Mesenchymal stem cell (in vitro differentiated cells and primary cell): ENCODE measurements at places on chromosomes 12 and 14.

GRCh38 chr12:49553512-49554088 is 14.3 kb downstream of the MCRS1 start:
- H3K4me3 ChIP-seq, result no peak overlapping the region
- peaks cover 10% of the 10 kb centered on the region for H3K4me1 ChIP-seq
- peaks cover 31% of the 10 kb centered on the region for H3K36me3 ChIP-seq
- peak; percentile 17 for DNase-seq
- no peak overlapping the region for H3K27ac ChIP-seq

DNA sequence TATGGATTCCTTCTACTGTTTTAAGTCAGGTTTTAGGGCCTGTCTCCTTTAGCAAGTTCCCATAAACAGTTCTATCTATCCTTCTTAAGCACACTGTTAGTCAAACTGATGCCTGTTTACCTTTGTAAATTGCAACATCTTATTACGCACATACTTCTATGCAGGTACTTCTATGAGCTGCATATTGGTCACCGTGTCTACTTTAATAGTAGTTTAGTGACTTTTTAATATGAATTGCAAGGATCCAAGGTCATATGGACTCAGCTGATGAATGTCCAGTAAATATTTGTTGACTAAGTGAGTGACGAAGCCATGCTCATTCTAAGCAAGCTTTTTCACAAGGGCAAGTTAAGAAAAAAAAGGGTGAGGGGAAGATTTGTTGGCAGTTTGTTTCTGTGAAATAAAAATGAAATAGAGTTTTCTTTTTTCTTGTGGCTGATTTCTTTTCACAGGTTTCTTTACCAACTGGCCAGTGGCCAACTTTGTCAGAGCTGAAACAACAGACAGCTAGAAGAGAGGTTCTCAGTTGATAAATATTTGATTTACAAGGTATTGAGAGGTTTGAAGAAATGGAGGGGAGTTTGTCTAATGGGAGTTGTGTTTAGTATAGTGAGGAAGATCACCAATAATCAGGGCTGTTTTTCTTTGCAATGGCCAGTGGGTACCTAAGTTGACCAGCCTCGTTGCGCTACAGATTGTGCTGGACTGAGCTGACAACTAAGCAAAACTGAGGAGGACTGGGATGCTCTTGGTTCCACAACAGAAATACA is 141.1 kb downstream of the SLC15A5 start:
- no peaks in the 10 kb centered on the region for H3K4me1 ChIP-seq
- H3K27ac ChIP-seq, result no peak overlapping the region
- H3K27me3 ChIP-seq, result no peaks in the 10 kb centered on the region
- no peaks in the 10 kb centered on the region for H3K36me3 ChIP-seq

- H3K27ac ChIP-seq, result no peak overlapping the region
- H3K4me1 ChIP-seq, result peaks cover 2% of the 10 kb centered on the region
- no peak overlapping the region for H3K4me3 ChIP-seq
- peaks cover 9% of the 10 kb centered on the region for H3K36me3 ChIP-seq
- no peaks in the 10 kb centered on the region for H3K27me3 ChIP-seq
Observed at GRCh38 chr14:39005044-39005880, 97.8 kb downstream of the SEC23A start.

DNA sequence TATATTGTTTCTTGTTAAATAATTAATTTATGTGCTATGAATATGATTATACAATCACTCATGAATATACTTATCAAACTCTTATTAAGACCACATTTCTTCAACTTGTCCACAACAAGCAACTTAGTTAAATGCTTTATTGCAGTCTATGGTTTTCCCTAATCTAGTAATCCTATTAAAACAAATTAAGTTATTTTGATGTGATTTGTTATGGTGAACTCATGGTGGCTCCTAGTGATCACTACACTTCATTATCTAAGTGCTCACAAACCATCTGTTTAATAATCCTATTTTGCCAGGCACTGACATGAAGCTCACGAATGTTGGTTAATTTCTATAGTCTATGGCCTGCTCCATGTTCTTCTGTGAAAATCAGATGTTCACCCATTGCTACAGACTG is 42.9 kb downstream of the INSM2 start:
- no peaks in the 10 kb centered on the region for H3K27me3 ChIP-seq
- H3K27ac ChIP-seq, result no peak overlapping the region
- H3K4me1 ChIP-seq, result no peaks in the 10 kb centered on the region

DNA sequence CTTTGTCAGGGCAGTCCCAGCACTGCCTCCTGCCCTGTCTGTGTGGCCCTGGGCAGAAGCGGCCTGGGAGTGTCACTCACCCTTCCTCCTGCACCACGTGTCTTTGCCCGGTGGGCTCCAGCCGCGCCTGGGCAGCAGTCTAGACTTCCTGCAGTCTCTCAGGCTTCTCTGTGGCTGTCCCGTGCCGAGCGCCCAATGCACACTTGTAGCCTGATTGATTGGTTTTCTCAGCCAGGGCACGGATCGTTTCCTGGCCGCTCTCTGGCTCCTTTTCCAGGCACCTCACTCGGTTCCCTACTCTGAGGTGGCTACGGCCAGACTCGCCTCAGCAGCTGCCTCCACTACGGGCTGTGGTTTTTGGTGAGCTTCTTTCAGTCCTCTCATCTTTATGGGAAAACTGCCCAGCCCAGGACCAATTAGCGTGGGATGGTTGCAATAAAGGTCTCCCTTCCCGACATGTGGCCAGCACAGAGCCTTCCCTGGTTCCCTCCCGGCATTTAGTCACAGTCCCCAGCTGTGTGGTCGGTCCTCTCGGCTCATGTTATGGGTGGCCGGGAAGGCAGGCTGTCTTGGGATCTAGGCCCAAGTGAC is 133.1 kb downstream of the CACNA1C start:
- peaks cover 1% of the 10 kb centered on the region for H3K36me3 ChIP-seq
- H3K4me1 ChIP-seq, result peaks cover under 1% of the 10 kb centered on the region
- no peak for DNase-seq
- H3K27me3 ChIP-seq, result no peaks in the 10 kb centered on the region
- no peak overlapping the region for H3K4me3 ChIP-seq

DNA sequence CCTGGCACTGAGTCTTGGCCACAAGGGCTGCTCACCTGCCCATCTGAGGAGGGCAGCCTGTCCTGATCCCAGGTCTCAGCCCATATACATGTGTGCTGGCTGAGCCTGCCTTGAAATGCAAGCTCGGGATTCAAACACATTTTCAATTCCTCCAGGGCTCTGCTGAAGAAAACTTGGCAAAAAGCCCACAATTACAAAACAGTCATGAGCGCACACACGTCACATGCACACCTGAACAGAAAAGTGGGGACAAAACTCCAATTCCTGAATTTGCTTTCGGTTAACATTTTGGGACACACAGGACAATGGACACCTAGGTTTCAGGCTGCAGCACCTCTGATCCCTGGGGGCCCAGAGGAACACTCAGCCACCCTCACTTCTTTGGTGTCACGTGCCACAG is 113.9 kb downstream of the RBM19 start:
- no peak overlapping the region for H3K27ac ChIP-seq
- no peaks in the 10 kb centered on the region for H3K27me3 ChIP-seq
- H3K36me3 ChIP-seq, result peaks cover 54% of the 10 kb centered on the region
- peaks cover 9% of the 10 kb centered on the region for H3K4me1 ChIP-seq
- no peak for DNase-seq

DNA sequence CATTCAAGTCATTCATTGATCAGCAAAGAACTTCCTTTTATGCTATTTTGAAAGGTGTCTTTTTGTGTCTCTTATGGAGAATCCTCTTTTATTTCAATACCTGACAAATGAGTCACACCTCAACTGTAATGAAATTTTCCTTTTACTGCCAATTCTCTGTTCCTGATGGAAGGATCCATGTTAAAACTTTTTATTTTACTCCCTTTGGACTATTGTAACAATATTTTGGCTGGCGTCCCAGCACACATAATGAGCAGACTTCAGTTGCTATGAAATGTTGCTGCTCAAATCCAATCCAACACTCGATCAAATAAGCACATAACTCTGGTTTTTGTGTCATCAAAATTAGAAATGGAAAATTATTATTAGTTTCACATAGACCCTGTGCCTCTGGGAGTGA is 21.9 kb upstream of the SLC15A5 start:
- DNase-seq, result no peak
- H3K36me3 ChIP-seq, result no peaks in the 10 kb centered on the region
- H3K27ac ChIP-seq, result no peak overlapping the region

DNA sequence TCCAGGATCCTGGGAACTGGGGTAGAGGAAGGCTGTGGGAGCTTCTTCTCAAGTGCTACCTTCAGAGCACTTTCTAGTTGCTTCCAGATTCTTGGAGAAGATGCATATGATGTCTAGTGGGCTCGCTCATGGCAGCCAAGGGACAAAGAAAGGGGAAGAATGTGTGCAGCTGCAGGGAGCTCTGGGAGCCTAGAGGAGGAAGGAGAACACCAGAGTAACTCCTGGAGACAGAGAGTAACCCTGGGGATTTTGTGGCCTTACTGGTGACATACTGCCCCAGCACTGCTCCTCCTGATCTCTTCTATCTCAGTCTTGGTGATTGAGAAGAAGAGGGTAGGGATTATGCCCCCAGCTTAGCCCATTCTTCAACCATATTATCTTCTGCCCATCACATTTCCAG is 10.3 kb upstream of the SP7 start:
- peaks cover 14% of the 10 kb centered on the region for H3K4me1 ChIP-seq
- H3K27ac ChIP-seq, result no peak overlapping the region
- no peaks in the 10 kb centered on the region for H3K27me3 ChIP-seq
- no peak overlapping the region for H3K4me3 ChIP-seq
- DNase-seq, result no peak

DNA sequence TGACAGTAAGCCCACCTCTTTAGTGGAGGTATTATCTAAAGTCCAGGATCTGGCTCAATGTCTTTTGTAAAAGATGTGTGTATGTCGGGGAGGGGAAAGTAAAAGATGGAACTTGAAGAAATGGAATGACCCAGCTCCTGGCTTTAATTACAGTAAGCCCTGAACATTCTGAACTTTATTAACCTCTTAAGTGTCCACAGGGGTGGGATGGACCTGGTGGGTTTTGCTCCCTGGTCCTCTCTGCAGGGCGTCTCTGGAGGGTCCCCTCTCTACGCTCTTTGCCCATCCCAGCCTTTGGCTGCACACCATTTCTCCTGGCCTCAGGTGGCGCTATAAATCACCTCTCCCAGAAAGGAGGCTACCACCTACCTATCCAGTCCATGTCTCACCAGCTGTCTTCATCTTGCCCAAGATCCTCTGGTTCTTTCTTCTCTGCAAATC is 3.7 kb upstream of the CISTR start:
- no peak overlapping the region for H3K4me3 ChIP-seq
- H3K27ac ChIP-seq, result no peak overlapping the region
- no peak for DNase-seq
- peaks cover 20% of the 10 kb centered on the region for H3K4me1 ChIP-seq

DNA sequence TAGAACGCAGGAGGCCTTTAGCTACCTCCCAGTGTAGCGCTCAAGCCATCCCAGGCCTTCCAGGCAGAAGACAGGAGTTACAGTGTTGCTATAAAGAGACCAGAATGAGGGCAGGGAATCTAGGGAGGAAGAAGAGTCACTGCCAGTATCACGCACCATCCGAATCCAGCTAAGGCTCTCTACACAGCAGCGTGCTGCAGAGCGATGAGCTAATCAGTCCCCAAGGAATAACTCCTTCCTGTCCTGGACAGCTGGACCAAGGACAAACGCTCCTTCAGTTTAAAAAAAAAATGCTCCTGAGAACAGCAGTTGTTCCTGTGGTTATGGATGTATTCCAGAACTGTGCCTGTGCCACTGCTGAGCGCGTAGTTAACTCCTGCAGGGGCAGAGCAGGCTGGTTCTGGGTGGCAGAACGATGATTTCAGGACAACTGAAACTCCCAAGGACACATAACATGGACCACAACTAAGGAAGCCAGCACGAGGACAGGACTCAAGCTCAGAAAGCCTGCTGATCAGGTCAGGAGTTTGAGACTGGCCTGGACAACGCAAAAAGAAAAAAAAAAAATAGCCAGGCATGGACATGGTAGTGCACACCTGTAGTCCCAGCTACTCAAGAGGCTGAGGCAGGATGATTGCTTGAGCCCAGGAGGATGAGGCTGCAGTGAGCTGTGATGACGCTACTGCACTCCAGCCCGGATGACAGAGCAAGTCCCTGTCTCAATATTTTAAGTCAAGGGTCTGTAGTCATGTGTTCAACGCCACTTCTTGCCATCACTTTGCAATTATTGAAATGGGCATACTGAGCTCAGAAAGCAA is 2.6 kb downstream of the IFFO1 start:
- H3K27ac ChIP-seq, result peak overlapping the region; percentile 74
- no peaks in the 10 kb centered on the region for H3K27me3 ChIP-seq
- H3K36me3 ChIP-seq, result peaks cover 36% of the 10 kb centered on the region
- DNase-seq, result peak; percentile 97

- H3K27me3 ChIP-seq, result no peaks in the 10 kb centered on the region
- peaks cover 2% of the 10 kb centered on the region for H3K4me1 ChIP-seq
- no peak overlapping the region for H3K27ac ChIP-seq
- H3K4me3 ChIP-seq, result no peak overlapping the region
- DNase-seq, result no peak
Observed at GRCh38 chr14:44388306-44388705, 118.8 kb downstream of the FSCB start.

- H3K27me3 ChIP-seq, result no peaks in the 10 kb centered on the region
- peaks cover 5% of the 10 kb centered on the region for H3K4me1 ChIP-seq
- DNase-seq, result no peak
- no peaks in the 10 kb centered on the region for H3K36me3 ChIP-seq
Observed at GRCh38 chr14:68670359-68670715, 122.5 kb downstream of the ZFP36L1 start.

DNA sequence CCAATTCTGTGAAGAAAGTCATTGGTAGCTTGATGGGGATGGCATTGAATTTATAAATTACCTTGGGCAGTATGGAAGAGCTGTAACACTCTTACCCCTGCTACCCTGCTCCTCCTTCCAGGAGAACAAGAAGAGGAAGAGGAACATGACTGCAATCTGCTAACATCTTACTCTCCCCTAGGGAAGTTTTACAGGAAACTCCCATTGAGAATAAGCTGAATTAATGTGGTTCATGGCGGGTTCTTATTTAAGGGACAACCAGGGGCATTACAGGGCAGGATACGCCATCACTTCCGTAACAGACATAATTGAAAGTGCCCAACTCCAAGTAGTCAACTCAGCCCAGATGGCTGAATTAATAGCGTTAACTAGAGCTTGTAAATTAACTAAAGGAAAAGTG is 9.4 kb upstream of the PSMC1 start:
- no peak for DNase-seq
- no peaks in the 10 kb centered on the region for H3K36me3 ChIP-seq
- H3K27ac ChIP-seq, result no peak overlapping the region
- no peaks in the 10 kb centered on the region for H3K4me1 ChIP-seq

DNA sequence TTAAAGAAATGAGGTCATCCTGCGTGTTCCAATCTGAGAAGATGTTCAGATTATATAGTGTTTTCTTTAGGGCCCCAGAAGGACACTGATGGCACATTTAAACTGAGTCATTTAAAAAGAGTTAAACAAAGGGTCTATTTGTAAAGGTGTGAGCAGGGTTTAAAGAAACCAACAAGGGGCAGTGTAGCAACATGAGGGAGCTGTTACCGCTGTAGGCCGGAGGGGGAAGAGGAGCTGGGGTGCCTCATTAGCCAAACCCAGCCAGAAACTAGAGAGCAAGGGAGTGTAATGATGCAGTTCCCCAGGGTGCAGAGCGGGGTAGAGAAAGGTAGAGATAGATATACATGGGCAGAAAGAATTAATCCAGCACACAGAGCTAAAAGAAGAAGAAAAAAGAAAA is 160.4 kb downstream of the TBX5 start:
- no peak for DNase-seq
- H3K36me3 ChIP-seq, result no peaks in the 10 kb centered on the region
- H3K27me3 ChIP-seq, result peaks cover 46% of the 10 kb centered on the region
- no peak overlapping the region for H3K27ac ChIP-seq
